Activated CD4-positive, alpha-beta T cell treated with anti-CD3 and anti-CD28 coated beads for 36 hours (primary cell): ENCODE measurements at places on chromosomes 12 and 14.
A peak's percentile ranks its signal among the peaks of the same experiment; 100 is the strongest.

DNA sequence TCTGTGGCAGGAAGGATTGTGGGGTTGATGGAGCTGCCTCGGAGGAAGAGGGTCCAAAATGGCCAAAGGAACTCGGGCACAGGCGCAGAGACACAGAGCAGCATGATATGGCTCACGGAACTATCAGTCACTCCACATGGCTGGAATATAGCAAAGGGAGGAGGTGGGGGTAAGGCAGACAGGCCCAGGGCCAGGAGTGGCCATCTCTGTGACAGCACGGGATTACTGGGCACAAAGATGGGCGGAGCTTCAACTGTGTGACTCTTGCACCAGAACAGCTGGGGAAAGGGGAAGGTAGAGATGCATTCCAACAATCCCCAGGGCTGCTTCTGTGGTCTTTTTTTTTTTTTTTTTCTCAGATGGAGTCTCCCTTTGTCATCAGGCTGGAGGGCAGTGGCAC is 24.8 kb upstream of the EML1 start:
- DNase-seq, result no peak

DNA sequence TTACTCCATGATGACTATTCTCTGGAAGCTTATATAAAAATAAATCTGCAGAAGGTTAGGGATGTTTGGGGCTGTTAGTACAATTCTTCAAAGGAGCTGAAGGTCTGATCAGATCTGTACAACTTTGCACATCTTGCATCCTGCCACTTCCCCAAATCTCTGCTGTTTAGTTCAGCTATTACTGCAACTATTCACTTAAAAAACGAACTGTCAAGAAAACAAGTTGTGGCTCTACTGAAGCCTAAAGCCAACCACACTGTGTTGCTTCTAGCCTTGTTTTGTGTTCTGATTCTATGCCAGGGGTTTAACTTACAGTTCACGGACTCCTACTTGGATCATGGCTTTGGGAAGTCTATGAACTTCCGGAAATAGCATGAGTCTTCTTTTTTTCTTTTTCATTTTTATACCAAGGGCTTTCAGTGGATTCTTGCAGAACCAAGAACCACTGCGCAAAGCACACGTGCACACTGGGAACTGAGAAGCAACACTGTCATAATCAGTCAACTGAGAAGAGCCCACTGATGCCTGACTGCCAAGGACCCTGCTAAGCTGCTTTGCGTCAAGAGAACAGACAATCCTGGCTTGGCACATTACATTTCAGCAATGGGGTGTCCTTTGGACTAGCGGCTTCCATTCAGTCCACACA is 66.3 kb upstream of the EEA1 start:
- DNase-seq, result no peak

DNA sequence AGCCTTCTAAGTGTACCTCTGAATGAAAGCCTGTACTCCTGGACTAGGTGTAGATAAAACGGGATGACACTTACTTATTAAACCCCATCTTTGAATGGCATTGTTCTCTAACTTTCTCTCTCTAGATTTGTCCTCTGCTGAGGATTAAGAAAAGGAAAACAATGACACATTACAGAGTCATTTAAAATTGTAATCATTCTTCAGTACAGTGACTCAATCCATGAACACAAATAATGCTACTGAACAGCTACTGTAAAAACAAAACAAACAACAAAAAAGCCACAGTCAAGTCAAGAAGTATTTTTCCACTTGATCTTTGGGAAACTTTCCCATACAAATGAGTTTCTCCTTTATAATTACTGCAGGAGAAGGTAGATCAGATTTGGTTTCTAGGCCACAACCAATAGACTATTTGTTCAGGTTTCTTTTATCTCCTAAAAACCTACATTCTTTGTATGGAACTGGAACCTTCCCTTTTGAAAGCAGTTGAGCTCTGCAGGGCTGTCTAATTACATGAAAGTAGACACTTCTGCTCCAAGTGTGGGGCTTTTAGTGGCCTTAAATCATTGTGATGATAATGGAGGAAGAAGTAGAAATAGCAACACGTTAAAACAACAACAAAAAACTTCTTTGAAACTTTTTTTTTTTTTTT is 219.1 kb downstream of the ESR2 start:
- no peak for DNase-seq

- DNase-seq, result peak; percentile 35
Observed at GRCh38 chr14:59918824-59919569, 947 bp upstream of the LRRC9 start.

DNA sequence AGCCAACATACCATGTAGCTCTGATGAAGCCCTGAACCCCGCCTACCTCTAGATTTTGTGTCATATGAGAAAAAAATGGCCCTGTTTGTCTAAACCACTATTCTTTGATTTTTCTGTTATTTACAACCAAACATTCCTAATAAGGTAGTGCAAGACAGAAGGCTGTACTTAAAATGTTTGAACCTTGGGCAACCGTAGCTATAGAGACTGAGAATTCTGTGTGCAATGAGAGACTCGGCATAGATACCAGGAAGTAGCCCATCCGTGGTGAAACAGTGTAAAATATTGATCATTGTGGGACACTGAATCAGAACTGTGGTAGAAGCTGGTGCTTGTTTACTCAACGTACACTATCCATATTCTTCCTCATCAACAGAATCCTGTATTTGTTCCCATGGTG is 86.5 kb upstream of the TMCC3 start:
- no peak for DNase-seq

DNA sequence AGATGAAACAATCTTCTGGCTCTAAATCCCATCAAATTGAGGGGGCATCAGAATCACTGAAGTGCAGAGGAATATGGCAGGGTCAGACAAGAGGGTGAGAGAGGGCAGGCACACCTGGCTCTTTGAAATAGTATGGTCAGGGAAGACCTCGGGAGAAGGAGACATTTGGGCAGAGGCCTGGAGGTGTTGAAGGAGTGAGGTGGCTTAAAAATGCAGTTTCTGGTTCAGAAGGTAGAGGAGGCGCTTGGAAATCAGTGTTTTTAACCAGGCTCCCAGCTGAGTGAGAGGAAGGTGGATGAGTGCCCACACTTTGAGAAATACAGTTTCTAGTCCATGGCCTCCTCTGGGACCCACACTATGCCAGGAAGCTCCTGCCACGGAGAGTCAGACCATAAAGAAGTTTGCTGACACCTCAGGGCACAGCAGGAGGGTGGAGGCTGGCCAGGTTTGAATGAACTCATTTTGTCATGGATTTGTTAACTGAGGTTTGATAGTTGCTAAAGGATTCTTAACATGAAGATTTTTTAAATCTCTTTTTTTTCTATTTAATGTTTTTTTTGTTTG is 20.1 kb downstream of the NID2 start:
- DNase-seq, result no peak

DNA sequence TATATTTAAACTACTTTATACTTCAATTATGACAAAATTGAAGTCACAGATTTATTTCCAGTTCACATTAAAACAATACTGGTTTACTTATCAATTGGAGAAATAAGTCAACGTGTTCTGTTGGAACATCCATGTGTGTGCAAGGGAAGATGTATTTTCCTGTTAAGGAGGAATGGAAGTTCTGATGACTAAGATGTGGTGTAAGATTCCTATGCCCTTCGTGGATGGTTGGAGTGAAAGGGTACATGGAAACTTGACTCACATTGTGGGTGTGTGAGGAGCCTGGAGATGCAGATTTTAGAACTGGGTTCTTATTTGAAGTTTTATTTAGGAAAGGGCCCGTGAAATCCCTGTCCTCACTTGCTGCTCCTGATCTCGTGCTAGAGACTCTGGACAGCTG is 95.3 kb downstream of the CATSPERB start:
- no peak for DNase-seq

GRCh38 chr12:119589097-119589496 is 4.5 kb upstream of the TMEM233 start:
- DNase-seq, result no peak

- peak; percentile 57 for DNase-seq
Observed at GRCh38 chr12:109736552-109737108, 23.0 kb downstream of the FAM222A start.

GRCh38 chr14:81169711-81170103 is 51.1 kb downstream of the GTF2A1 start:
- peak; percentile 37 for DNase-seq

DNA sequence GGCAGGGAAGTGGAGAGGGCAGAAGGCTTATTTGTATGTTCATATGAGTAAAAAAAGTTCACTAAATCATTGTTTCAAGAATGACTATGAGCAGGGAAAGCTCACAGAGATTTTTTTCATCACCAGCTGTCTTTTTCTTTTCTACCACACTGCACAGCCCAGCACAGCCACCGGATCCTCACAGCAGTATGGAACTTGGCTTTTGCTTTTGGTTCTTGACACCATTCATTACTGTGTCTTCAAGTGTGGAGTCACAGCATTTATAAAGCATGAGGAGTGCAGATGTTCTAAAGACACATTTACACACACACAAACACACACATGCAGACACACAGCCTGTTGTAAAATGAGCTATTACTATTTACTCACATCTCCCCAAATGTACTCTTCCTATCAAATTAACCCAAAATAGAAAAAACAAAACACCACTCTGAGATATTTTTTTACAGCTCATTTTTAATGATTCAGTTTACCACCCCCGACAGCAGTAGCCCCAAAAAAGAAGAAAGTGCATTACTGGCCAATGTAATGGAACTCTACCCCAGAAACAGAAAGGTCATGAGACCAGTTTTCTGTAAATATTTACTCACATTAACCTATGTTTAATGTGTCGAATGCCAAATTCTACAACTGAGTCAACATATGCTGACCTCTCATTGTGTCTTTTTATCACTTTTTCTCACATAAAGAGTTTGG is 60.5 kb downstream of the BTG1 start:
- peak; percentile 51 for DNase-seq

- DNase-seq, result no peak
Observed at GRCh38 chr12:44873898-44874297, 2.2 kb downstream of the NELL2 start.

DNA sequence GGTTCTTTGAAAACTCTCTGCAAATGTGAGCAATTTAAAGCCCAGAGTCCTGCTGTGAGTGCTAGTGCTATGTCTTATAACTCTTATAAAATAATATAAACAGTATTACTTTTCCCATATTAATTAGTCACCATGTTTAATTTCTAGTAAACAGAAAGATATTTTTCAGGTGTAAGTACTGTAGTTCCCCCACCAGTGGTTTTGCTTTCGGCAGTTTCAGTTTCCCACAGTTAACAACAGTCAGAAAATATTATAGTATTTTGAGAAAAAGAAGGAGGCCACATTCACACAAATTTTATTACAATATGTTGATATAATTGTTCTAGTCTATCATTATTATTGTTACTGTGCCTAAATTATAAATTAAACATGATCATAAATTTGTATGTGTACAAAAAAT is 800.5 kb downstream of the LRFN5 start:
- no peak for DNase-seq

DNA sequence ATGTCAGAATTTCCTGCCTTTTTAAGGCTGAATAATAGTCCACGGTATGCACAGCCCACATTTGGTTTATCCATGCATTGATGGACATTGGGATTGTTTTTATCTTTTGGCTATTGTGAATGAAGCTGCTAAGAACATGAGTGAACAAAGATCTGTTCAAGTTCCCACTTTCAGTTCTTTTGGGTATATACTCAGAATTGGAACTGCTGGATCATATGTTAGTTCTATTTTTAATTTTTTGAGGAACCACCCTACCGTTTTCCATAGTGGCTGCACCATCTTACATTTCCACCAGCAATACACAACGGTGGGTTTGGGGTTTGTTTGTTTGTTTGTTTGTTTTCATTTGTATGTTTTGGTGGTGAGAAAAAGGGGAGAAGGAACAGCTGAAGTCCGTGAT is 6.4 kb downstream of the GPR68 start:
- no peak for DNase-seq

GRCh38 chr12:96427269-96427729 is 27.1 kb upstream of the CDK17 start:
- peak; percentile 70 for DNase-seq

- DNase-seq, result peak; percentile 3
Observed at GRCh38 chr14:105862581-105863239, 336.3 kb downstream of the TMEM121 start.

DNA sequence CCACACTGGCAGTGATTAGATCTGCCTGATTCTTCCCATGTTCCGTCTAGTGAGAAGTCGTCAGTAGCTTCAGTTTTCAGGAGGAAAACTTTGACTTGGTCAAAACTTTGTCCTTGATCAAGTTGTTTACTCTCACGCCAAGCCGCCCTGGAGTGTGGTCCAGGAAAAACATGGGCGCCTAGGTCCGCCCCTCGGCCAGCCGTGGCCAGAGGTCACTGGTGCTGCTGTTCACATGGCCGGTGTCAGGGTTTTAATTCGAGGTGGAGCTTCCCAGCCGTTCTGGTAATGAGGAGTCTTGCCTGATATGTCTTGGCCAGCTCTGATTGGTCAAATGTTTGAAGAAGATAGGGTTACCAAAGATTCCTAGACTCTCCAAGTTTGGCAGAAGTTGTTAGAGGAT is 71.5 kb downstream of the PPP2R5C start:
- no peak for DNase-seq

DNA sequence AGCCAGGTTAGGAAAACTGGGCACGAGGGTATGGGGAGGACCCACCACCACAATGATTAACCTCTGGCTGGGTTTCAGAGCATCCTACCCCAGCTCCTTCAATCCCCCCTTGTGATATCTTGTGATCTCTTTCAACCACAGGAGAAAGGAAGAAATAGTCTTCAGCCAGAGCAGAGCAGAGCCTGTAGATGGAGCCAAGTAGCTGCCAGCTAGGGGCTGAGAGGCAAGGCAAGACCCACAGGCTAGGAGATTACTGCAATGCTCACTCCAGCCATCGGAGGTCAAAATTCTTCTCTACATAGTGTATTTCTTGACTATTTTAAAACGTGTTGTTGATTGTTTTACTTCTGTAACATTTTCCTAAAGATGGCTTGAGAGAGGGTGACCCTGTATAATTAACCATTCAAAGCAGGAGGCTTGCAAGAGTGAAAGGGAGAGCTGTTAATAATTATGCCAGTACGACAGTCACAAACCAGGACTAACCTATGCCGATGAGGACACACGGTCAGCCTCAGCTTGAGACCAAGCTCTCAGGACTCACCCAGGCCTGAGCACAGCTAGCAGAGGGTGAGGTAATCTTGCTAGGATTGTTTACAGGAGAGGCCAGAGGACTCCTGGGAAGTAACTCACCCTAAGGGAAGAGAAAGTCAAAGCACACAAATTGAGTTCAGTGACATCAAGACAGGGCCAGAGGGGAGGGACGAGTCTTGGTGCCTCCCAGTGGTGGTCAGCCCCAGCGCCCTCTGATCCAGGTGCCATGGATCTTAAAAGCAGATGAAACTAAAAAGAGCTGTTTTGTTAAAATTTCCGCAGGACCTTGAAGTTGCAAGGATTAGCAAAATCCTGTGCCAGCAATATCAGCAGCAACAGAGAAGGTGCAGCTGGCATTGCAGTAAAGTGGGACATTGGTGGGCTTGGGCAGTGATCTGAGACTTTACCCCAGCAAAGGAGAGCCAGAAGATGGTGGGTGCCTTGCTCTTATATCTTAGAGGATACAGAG is 29.8 kb upstream of the CDKN3 start:
- DNase-seq, result peak; percentile 57

- peak; percentile 94 for DNase-seq
Observed at GRCh38 chr14:23034498-23035302, at the start of gene PSMB5. TSS of gene PSMB5 (minus strand) at chr14:23034900. CDS start at chr14:23034881, 19 bp downstream.

GRCh38 chr12:5222011-5222461 is 178.4 kb downstream of the KCNA5 start:
- no peak for DNase-seq
